G401 (cell line): ENCODE measurements at places on chromosomes 3 and 15. TPM values are rescaled to one million over a fixed set of nuclear protein-coding genes. Genes with fewer than 3 reads are reported as not detected.

The C3orf49 gene
- total RNA-seq = not detected in 2 replicates

The GOLGA8G gene
- not detected in 2 replicates for total RNA-seq

The PXYLP1 gene
- total RNA-seq = 5.5 and 6.4 TPM in 2 replicates

The PLXNA1 gene
- 23.4 and 32.1 TPM in 2 replicates for total RNA-seq

The NANOGP8 gene
- 1.7 TPM in 1 of 2 replicates, not detected in the other for total RNA-seq

The FETUB gene
- total RNA-seq = not detected in 2 replicates

The DNAH1 gene
- total RNA-seq = 1.2 and 2.5 TPM in 2 replicates
